ENCODE measurements at places on chromosomes 11 and 22. TPM values are rescaled to one million over a fixed set of nuclear protein-coding genes. Genes with fewer than 3 reads are reported as not detected.

- no peak overlapping the region for H3K4me3 ChIP-seq
- H3K27ac ChIP-seq, result no peak overlapping the region
- peaks cover 8% of the 10 kb centered on the region for H3K4me1 ChIP-seq
- H3K27me3 ChIP-seq, result no peaks in the 10 kb centered on the region
- H3K36me3 ChIP-seq, result no peaks in the 10 kb centered on the region
- DNase-seq, result no peak
Observed at GRCh38 chr11:103980108-103980507, 56.3 kb upstream of the DDI1 start.

- H3K4me3 ChIP-seq, result no peak overlapping the region
- H3K36me3 ChIP-seq, result no peaks in the 10 kb centered on the region
- H3K4me1 ChIP-seq, result peaks cover 6% of the 10 kb centered on the region
- DNase-seq, result no peak
Observed at GRCh38 chr11:11581481-11581880, 40.3 kb downstream of the GALNT18 start.

RAB39A gene
- 2.0 TPM for total RNA-seq

MS4A1 gene
- not detected for total RNA-seq

AHNAK gene
- 307 TPM for total RNA-seq

- H3K27me3 ChIP-seq, result no peaks in the 10 kb centered on the region
- no peak overlapping the region for H3K4me3 ChIP-seq
Observed at GRCh38 chr22:49406047-49406650, 421.5 kb downstream of the BRD1 start.

DNA sequence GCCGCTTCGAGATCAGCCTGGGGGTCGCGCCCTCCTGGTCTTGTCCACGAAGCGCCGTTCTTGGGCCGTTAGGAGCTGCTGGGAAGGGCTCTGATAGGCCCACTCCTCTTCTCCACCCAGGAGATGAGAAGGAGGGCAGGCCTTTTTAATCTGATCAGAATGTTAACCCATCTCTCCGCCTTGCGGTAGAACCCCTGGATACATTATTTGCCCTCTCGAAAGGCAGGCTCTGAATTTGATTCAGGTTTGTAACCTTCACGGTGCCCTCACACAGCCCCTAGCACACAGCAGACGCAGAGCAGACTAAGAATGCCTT is at the start of gene CCDC83:
Gene CCDC83 (plus strand): TSS at position 43 of the 316 bp plus-strand sequence. CDS start 9,741 bp downstream, outside the sequence.
- no peaks in the 10 kb centered on the region for H3K36me3 ChIP-seq
- H3K27me3 ChIP-seq, result no peaks in the 10 kb centered on the region
- H3K4me1 ChIP-seq, result peaks cover 6% of the 10 kb centered on the region
- DNase-seq, result no peak
- peak within 1 kb of the TSS; percentile 84 for H3K27ac ChIP-seq

- no peak for DNase-seq
- H3K4me1 ChIP-seq, result no peaks in the 10 kb centered on the region
- H3K4me3 ChIP-seq, result no peak overlapping the region
- no peaks in the 10 kb centered on the region for H3K27me3 ChIP-seq
Observed at GRCh38 chr11:15943418-15944197, 412.7 kb downstream of the SOX6 start.

DNA sequence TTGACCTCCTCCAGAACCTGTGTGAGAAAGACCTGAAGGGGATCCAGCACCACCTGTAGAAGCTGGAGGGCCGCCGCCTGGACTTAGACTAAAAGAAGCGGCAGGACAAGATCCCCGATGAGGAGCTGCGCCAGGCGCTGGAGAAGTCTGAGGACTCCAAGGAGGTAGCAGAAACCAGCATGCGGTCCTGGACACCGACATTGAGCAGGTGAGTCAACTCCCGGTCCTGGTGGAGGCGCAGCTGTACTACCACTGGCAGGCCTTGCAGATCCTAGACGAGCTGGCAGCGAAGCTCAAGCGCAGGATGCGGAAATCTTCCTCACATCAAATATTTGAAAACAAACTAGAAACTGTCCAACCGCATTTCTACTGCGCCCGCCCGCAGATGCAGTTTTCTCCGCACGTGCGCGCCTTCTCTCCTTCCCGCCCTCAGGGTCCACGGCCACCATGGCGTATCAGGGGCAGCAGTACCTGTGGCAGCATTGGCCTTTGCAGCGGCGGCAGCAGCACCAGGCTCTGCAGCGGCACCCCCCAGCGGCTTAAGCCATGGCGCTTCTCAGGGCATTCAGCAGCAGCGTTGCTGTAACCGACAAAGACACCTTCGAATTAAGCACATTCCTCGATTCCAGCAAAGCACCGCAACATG is 10.2 kb downstream of the CLDN25 start:
- no peak overlapping the region for H3K27ac ChIP-seq
- H3K27me3 ChIP-seq, result no peaks in the 10 kb centered on the region
- no peak for DNase-seq
- H3K36me3 ChIP-seq, result no peaks in the 10 kb centered on the region
